ENCODE measurements at places on chromosomes 12 and 14. TPM values are rescaled to one million over a fixed set of nuclear protein-coding genes. Genes with fewer than 3 reads are reported as not detected.

DNA sequence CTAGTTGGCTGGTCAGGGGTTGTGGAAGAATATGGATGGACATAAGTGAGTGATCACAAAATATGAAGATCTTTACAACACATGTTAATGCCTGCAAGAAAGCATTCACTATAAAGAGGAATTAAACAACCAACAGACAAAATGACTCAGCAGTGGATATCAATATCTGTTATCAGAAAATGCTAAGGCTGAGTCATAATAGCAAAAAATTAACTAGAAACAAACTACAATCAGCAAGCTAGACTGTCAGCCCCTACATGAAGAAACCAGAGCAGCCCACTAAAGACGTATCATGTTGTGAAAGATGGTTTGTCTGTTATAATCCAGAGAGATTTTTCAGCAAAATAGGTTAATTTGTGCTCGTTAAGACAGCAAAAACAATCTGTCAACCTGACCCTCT, 472.9 kb downstream of the NELL2 start:
- no peak for DNase-seq

- DNase-seq: no peak
These were observed 48.8 kb upstream of the SEL1L start for GRCh38 chr14:81582420-81582819.

DNA sequence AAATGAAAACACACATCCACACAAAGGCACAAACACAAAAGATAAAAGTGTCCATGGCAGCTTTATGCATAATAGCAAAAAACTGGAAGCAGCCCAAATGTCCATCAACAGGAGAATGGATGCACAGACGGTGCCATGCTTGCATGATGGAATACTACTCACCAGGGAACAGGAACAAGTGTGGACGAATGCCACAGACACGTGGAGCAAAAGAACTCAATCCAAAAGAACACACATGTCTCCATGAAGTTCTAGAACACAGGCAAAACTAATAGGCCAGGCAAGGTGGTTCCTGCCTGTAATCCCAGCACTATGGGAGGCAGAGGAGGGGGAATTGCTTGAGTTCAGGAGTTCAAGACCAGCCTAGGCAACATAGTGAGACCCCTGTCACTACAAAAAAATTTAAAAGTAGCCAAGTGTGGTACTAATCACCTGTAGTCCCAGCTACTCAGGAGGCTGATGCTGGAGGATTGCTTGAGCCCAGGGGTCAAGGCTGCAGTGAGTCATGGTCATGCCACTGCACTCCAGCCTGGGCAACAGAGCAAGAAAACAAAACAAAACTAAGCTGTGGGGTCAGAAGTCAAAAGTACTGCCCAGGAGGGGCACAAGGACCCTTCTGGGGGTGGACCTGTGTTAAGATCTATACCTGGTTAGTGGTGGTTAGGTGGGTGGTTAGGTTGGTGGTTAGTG, 7.3 kb upstream of the TMEM119 start:
- DNase-seq: no peak

GRCh38 chr14:50859296-50859624, 12.6 kb upstream of the ABHD12B start:
- DNase-seq: no peak

KIF5A gene
- 2.4 TPM for total RNA-seq

CBLN3 gene
- 5.5 TPM for total RNA-seq

DNA sequence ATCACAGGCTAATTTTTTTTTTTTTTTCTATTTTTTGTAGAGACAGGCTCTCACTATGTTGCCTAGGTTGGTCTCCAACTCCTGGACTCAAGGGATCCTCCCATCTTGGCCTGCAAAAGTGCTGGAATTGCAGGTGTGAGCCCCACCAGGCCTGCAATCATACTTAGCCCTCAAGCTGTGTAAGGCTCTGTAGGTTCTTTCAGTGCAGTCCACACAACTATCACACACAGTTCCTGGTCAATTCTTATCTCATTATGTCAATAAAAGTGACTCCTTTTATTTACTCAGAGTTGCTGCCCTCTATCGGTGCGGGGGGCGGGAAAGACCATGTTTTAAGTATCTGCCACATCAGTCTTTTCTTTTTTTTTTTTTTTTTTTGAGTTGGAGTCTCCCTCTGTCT, 29.0 kb downstream of the SLC2A3 start:
- DNase-seq: no peak

- no peak for DNase-seq
These were observed 78.1 kb downstream of the KSR2 start for GRCh38 chr12:117890644-117891043.

GRCh38 chr12:123475246-123475703, 17.3 kb downstream of the SNRNP35 start:
- DNase-seq: no peak

- DNase-seq: no peak
These were observed 210.4 kb downstream of the ITPR2 start for GRCh38 chr12:26622601-26623000.

DEPDC4 gene
- 1.1 TPM for total RNA-seq

COX8C gene
- not detected for total RNA-seq

GRCh38 chr14:74985806-74986205, 16.9 kb upstream of the EIF2B2 start:
- DNase-seq: no peak

KLRG1 gene
- 0.69 TPM for total RNA-seq

Data from activated T-helper 1 cell treated with anti-CD3 and anti-CD28 coated beads, Interleukin-12 subunit alpha, Interleukin-12 subunit beta, Interleukin-2, Interleukin-4 antibody, amounts not matched to agents 30 ng/mL and 10 ng/mL and 1 ng/mL, durations not matched to agents 14 hours and 24 hours and 36 hours (primary cell).